ENCODE measurements at places on chromosomes 5 and 9.

DNA sequence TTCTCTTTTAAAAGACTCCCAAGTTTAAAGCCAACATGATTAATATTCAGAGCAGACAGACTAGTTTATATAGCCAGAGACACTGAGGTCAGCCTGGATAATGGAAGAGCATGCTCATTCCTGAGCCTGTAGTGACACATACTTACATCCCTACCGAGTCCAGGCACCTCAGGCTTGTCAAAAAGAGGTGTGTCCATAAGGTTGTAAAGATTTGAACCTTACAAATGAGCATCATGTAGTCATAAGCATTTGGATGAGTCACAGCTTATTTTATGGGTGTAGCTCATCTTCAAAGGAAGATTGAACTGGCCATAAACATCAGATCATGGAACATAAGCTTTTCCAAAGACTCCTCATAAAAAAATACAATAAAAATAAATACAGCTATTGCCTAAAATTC is 333.5 kb downstream of the EFNA5 start:
- DNase-seq, result no peak

DNA sequence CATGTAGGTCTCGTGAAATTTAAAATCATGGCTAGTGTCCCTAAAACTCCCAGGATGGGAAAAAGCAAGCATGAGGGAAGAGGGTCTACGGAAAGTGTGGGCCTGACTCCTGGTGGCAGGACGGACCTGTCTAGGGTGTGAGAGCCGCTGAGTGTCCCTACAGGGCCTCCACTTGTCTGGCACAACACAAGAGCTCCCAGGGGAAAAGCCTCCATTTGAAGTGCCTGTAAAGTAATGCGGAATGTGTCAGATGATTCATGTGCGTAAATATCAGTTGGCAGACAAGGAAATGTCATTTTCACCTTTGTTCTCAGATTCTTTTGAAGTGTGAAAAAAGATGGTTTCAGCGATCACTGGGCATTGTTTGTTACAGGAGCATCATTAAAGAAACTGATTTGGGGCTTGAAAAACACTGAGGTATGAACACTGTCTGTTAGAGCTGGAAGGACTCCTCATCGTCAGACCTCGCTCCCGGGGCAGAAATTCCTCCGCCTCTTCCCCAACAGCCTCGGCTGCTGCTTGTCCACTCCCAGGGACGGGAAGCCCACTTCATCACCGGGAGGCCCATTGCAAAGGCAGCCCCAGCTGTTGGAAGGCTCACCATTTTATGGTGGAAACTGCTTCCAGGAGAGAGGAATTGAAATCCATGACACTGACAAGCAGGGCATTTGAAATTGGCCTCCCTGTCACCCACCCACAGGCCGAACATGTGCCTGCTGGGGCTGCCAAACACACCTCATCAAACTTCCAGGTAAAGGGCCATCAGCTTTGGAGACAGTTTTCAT is 240.8 kb downstream of the FSTL4 start:
- peak; percentile 46 for DNase-seq

DNA sequence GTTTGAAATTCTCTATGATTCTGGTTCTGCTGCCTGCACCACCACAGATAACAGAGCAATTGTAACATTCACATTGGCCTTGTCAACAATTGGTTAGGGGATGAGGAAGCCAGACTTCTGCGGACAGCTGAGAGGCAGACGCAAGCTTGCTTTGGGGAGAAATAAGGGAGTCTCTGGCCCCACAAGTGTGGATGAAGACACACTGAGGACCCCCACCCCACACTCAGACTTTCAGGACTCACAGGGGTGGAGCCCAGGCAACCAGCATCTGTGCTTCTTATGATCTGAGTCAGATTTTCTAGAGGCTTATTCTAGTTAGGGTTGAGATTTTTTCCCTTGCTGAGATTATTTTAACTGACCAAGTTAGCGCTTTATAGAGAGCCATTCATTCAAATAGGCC is 140.3 kb upstream of the IRX2 start:
- DNase-seq, result no peak

GRCh38 chr5:102270036-102270435 is 26.0 kb downstream of the SLCO4C1 start:
- DNase-seq, result no peak

DNA sequence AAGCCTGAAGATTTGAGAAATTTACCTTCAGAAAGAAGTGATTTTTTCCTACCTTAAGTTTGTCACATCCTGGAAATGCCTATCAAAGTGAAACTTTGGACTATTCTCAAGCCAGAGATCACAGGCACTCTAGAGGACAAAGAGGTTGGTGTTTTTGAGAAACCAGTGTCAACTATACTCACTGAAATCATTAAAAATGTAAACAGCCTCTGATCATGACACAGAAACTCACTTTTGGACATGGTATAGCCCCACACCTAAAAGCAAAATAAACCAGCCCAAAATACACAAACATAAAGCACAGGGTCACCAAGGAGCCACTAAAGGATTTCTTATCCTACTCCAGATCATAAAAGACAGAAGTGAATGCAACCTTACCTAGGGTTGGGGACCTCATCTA is 65.7 kb upstream of the ICE1 start:
- DNase-seq, result no peak

GRCh38 chr9:17742067-17742466 is 163.2 kb downstream of the SH3GL2 start:
- no peak for DNase-seq

- no peak for DNase-seq
These were observed 38.4 kb upstream of the SUSD3 start for GRCh38 chr9:93020151-93020550.

GRCh38 chr9:94207781-94208180 is 51.3 kb upstream of the ZNF169 start:
- DNase-seq, result no peak

DNA sequence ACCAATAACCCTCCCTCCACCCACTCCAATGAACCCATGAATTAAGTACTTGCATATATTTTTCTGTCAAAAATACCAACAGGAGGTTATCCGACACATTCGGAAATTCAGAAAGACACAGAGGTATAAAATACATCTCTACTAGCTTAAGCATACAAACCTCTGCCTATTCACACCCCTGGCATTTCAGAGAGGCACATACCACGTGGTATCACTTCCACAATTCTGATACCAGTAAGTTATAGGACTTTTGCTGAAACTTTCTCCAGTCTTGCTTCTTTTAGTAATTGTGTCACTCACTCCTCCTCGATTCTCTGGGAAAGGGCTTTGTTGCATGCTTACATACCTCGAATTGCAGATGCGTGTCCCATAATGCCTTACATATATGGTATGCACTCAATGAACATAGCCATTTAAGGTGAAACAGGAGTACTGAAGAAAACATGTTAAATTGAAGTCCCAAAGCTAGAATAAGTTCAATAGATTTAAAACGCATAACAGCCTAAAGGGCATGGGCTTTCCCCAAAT is 58.1 kb downstream of the TLE1 start:
- DNase-seq, result no peak

DNA sequence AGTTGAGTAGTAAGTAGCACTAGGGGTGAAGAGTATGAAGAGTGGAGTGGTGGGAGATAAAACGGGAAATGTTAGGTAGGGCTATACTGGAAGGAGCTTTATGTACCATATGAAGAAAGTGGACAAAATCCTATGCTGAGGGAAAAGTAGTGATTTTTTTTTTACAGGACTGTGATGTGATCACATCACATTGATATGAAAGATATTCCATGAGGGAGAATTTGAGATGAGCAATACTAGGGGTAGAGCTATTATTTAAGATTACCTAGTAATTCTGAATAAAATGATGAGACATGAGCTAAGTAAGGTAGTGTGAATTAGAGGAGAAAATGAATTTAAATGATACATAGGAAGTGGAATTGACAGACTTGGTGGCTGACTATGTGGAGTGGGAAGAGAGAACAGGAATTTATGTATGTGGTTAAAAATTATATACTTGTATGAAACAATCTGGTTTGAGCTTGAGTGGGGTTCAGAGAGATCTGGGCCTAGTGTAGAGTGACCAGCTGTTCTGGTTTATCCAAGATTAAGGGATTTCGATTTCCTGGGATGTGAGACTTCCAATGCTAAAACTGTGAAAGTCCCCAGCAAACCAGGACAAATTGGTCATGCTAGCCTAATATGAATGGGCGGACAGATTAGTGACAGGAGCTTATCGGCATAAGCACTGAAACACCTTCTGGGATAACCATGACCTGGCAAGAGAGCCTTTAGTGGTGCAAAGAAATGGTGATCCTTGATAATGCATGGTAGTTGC is 29.3 kb upstream of the STOM start:
- no peak for DNase-seq

DNA sequence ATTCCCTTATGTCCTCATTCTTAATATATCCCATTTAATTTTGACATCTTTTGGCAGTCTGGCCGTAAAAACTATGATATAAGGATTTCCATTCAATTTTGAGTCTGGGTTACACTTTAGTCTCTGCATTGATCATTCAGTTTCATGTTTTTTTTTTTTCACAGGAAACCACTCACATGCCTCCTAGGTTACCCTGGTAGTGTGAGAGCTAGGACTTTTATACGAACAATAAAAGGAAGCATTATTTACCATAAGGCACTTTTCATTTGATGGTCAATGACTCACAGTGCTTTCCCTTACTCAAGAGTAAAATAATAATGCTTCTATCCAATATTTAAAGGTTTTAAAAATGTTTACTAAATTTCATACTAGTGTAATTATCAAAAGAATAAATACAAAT is 16.4 kb upstream of the DMAC1 start:
- DNase-seq, result no peak

DNA sequence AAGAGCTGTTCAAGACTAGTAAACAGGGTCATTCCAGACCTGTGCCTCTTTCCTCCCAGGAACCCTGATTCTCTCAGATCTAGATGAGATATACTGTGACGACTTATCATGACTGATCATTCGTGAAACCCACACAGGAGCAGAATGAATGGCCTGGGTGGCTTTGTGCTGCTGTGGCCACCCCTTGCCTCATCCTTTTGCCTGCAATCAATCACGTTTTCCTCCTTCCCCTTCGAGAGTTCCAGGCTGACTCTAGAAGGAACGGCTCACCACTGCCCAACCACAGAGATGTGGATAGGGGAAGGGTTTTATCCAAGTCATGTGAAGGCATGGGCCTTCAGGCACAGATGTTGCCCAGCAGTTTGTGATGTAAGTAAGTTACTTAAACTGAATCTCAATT is 5.8 kb downstream of the ANXA6 start:
- DNase-seq, result no peak

GRCh38 chr9:91711755-91712601 is 238.1 kb downstream of the ROR2 start:
- DNase-seq, result no peak

GRCh38 chr5:33291216-33292000 is 149.4 kb upstream of the TARS1 start:
- DNase-seq, result no peak

GRCh38 chr5:115475788-115476187 is 68.8 kb downstream of the FEM1C start:
- no peak for DNase-seq

- DNase-seq, result no peak
These were observed 72.6 kb downstream of the RGS3 start for GRCh38 chr9:113536166-113536482.

GRCh38 chr5:92990771-92991170 is 590.2 kb downstream of the NR2F1-AS1 start:
- no peak for DNase-seq

GRCh38 chr5:82130602-82131001 is 147.6 kb downstream of the RPS23 start:
- DNase-seq, result no peak

All from NCI-H187 (cell line).